ENCODE measurements at places on chromosomes 5 and 9.

DNA sequence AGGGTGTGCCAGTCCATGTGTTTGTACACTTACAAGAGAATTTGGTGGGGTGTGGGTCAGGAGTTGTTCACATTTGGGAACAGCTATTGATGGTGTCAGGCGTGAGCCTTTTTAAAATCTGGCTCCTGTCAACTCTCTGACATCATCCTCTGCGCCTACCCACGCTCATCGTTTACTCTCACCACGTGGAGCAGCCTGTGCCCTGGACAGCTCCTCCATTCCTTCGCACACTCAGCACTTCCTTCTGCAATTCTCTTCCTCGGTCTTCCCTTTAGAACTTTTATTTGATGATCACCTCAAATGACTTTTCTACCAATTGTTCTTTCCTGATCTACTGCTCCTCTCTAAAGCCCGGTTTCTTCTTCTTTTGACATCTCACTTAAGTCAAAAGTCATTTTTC is 42.1 kb upstream of the GNAQ start:
- DNase-seq, result no peak

DNA sequence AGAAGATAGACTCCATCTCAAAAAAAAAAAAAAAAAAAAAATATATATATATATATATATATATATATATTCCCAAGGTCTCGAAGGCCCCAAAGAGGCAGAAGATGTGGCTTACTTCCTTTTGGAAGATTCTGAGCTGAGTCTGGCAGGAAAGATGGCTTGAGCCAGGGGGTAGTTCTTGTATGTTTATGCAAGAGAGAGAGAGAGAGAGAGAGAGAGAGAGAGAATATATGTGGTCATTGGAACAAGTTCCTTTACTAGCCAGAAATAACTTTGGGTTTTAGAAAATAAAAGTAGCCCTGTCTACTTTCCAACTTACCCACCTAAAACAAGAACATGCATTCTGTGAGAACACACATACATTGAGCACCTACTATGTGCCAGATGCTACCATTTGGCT is 17.6 kb downstream of the NCS1 start:
- DNase-seq, result no peak

- no peak for DNase-seq
Measured at GRCh38 chr5:179762079-179762780, 29.6 kb downstream of the MAML1 start.

DNA sequence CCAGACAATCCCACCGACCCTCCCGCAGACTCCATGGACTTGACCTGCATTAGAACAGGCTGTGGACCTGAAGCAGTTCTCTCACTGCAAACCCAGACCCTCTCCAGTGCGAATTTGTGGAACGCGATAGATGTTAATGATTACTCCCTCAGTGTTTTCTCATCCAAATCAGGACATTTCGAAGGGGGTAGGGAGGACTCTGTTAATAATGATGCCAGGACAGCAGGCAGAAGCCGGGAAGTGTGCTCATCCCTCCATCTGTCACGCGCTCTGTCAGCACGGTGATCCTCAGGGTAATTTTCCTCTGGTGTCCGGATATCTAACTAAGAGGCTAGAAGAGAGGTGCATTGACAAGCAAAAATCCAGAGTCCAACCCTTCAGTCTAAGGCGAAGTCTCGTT is 18.8 kb downstream of the RAPGEF1 start:
- no peak for DNase-seq

GRCh38 chr5:174910245-174910737 is 185.9 kb downstream of the MSX2 start:
- peak; percentile 22 for DNase-seq

- peak; percentile 66 for DNase-seq
Measured at GRCh38 chr9:13358128-13358527, 78.6 kb upstream of the MPDZ start.

Data from foreskin keratinocyte (primary cell).